Vagina (tissue), 2 donors: ENCODE measurements at places on chromosomes 3 and 15. TPM values are rescaled to one million over a fixed set of nuclear protein-coding genes. Genes with fewer than 3 reads are reported as not detected.

The GASK1A gene
- total RNA-seq: 10.6 TPM

The GPR15 gene
- total RNA-seq: 1.2 TPM

The NEK10 gene
- total RNA-seq: not detected

The ALDH1A3 gene
- 62.9 TPM for total RNA-seq

The TRH gene
- 1.2 TPM for total RNA-seq
